HFFc6 (cell line): ENCODE measurements at places on chromosomes 13 and 19. TPM values are rescaled to one million over a fixed set of nuclear protein-coding genes. Genes with fewer than 3 reads are reported as not detected.

DNA sequence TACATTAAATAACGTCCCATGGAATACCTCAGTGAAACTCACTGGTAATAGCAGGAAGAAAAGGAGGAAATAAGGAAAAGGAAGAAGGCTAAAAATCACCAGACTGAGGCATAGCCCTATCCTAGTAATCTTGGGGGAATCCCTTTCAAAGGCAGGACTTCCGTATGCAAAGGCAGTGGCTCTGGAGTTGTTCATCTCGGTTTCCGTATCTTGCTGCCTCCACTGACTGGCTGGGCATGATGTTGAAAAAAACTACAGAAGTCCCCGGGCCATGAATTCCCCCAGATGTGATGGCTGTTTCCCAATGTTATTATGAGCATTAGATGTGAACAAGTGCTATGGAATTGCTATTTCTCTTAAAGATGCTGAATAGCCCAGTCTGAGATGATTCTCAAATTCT lies 5.5 kb downstream of the FPR2 start:
- H3K4me1 ChIP-seq, result no peaks in the 10 kb centered on the region; the same call in 1 of the 2 replicates
- no peak overlapping the region for H3K4me3 ChIP-seq
- no peaks in the 10 kb centered on the region for H3K36me3 ChIP-seq
- H3K27me3 ChIP-seq, result peaks cover 31% of the 10 kb centered on the region

TTYH1 gene
- 0.26 TPM in 1 of 2 replicates, not detected in the other for total RNA-seq

DNA sequence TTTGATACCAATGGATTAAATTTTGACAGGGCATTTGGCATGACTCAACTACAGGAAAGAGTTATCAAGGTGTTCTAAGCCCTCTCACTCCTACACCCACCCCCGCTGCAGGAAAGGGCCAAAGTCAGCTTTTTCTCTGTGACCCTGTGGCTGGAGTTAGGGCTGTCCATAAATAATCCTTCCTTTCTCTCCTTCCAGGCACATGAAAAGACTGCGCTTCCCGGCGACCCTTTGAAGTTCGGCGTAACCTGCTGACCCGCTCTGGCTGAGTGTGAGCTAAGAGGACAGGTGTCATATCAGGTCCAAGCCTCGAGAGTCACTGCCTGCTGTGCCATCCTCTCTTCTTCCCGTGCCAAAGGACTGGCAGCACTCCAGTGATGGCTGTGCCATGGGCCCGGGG lies 25.6 kb downstream of the ZNF114 start:
- DNase-seq, result no peak
- peaks cover 17% of the 10 kb centered on the region for H3K4me1 ChIP-seq
- H3K4me3 ChIP-seq, result no peak overlapping the region
- no peak overlapping the region for H3K27ac ChIP-seq
- H3K36me3 ChIP-seq, result no peaks in the 10 kb centered on the region
- peaks cover 10% of the 10 kb centered on the region for H3K27me3 ChIP-seq

CYP4F3 gene
- not detected in 3 replicates for total RNA-seq

MTUS2 gene
- 0.15 TPM in 1 of 3 replicates, not detected in the others for total RNA-seq

DNA sequence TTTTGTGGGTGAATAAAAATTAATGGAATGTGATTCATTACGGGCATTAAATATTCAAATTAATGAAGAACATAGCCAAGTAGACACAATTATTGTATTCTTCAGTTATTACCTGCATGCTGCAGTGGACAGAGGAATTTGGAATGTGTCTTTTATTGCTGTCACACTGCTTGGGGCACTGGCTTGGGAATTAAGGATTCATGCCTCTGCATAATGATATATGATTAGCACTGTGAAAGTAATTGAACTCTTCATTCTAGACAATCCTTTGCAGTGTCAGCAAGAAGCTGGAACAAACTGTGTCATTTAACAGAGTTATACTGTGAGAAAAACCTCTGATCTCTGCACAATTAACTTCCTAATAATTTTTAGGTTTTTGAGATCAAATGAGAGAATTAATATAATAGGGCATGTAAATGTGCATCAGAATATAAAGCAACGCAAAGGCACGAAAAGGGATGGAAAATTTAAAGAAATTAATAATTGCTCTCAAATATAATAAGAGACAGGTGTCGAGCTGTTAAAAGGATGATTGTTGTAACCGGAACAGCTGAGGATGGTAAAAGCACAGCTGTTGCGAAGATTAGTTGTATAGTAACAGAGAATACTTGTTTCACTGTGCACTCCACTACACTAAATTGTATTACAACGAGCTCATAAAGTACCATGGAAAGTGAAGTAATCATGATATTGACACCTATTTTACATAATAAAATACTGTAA lies 235.1 kb upstream of the MIR17HG start:
- H3K27ac ChIP-seq, result no peak overlapping the region
- H3K36me3 ChIP-seq, result no peaks in the 10 kb centered on the region

- no peaks in the 10 kb centered on the region for H3K4me1 ChIP-seq
- H3K27me3 ChIP-seq, result no peaks in the 10 kb centered on the region
- no peak overlapping the region for H3K4me3 ChIP-seq
- no peaks in the 10 kb centered on the region for H3K36me3 ChIP-seq
Observed at GRCh38 chr13:91304741-91305140, 42.7 kb upstream of the MIR17HG start.

DNA sequence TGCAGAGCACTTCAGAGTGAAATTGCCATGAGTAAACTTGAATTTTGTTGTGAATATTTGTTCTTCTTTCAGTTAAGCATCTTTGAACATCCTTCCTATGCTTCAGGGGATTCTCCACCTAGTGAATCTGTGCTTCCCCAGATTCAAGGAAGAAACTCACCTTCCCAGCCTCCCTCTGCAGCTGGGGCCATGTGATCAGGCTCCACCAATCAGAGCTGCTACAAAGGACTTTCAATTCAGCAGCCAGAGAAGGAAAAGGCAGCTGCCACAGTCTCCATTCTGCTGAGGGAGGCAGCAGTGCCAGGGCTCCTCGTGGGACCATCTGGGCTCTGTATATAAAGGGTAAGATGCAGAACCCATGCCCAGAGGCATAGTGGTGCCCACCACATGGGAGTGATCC lies 89.7 kb upstream of the SIAH3 start:
- H3K27ac ChIP-seq, result no peak overlapping the region
- no peaks in the 10 kb centered on the region for H3K36me3 ChIP-seq
- no peak overlapping the region for H3K4me3 ChIP-seq
- no peak for DNase-seq

DNA sequence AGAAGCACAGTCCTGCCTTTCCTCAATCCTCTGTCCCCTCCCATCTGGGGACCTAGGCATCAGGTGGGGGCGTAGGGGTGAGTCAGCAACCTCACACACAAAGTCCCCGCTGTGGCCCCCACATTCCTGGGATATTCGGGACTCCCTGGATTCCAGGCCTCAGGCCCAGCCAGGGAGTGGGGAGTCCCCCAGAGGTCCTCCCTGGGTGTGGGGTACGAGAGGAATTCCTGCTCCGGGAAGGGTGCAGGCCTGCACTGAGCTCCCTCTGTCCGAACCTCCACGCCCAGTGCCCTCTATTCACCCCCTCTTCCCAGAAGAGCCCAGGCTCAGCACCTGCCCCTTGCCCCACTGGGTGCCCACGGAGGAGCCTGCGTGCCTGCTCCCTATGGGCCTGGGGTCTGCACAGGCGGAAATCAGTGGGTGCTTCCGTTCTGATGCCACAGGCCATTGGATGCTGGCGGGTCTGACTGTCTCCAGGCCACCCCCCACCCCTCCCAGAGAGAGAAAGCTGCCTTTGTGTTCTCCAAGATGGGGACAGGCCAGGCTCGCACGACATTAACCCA lies 3.4 kb downstream of the CADM4 start:
- H3K27me3 ChIP-seq, result peaks cover 34% of the 10 kb centered on the region
- no peaks in the 10 kb centered on the region for H3K36me3 ChIP-seq
- H3K4me3 ChIP-seq, result no peak overlapping the region

RAB3D gene
- 5.4 to 11.1 TPM (median 8.1 TPM) in 3 replicates for total RNA-seq

DNA sequence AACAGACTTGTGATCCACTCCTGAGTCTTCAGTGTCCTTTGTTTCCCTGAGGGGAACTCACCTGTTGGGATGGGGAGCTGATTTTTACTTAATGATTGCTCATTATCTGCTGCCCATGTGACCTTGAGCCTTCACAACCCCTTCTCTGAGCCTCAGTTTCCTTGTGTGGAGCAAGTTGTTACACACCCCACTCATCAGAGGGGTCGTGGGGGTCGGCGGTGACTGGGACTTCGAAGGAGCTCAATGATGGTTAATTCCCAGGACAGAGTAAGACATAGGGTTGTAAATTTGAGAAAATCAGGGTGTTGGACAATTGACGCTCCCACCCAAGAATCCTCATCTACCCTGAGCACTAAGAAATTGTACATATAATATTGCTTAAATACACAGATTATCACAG lies 13.5 kb downstream of the LILRA5 start:
- no peak overlapping the region for H3K4me3 ChIP-seq
- H3K27ac ChIP-seq, result no peak overlapping the region
- H3K27me3 ChIP-seq, result peaks cover 11% of the 10 kb centered on the region
- no peaks in the 10 kb centered on the region for H3K4me1 ChIP-seq
- DNase-seq, result no peak

DNA sequence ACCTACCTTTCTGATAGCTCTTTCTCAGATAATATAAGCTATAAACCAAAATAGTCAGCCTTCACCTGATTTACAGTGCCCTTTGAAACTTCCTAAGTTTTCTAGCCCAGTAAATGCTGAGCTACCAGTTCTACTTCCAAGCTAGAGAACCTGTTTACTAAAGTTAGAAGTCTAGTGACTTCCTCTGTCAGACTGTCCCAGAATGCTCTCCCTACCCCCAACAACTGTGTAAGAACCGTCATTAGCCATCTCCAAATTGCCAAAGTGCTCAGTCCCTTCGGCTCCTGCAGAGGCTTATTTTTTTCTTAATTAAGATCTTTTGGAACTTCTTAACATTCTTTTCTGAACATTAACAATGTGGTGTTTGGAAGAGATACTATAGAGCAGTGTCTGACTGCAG lies 3.2 kb upstream of the ABCC4 start:
- H3K4me3 ChIP-seq, result no peak overlapping the region
- DNase-seq, result no peak
- H3K27me3 ChIP-seq, result no peaks in the 10 kb centered on the region; the same call in 1 of the 2 replicates
- peaks cover 23% of the 10 kb centered on the region for H3K4me1 ChIP-seq

GRCh38 chr13:54198911-54199310 lies 1170.3 kb downstream of the OLFM4 start:
- peaks cover 2% of the 10 kb centered on the region; the same call in 1 of the 2 replicates for H3K27me3 ChIP-seq
- no peak for DNase-seq
- no peak overlapping the region for H3K4me3 ChIP-seq
- no peak overlapping the region for H3K27ac ChIP-seq
- H3K4me1 ChIP-seq, result no peaks in the 10 kb centered on the region

GRCh38 chr19:7554990-7555864 lies 19.7 kb downstream of the PNPLA6 start:
- no peaks in the 10 kb centered on the region for H3K4me1 ChIP-seq
- no peak overlapping the region for H3K27ac ChIP-seq
- peaks cover 41% of the 10 kb centered on the region for H3K36me3 ChIP-seq

DNA sequence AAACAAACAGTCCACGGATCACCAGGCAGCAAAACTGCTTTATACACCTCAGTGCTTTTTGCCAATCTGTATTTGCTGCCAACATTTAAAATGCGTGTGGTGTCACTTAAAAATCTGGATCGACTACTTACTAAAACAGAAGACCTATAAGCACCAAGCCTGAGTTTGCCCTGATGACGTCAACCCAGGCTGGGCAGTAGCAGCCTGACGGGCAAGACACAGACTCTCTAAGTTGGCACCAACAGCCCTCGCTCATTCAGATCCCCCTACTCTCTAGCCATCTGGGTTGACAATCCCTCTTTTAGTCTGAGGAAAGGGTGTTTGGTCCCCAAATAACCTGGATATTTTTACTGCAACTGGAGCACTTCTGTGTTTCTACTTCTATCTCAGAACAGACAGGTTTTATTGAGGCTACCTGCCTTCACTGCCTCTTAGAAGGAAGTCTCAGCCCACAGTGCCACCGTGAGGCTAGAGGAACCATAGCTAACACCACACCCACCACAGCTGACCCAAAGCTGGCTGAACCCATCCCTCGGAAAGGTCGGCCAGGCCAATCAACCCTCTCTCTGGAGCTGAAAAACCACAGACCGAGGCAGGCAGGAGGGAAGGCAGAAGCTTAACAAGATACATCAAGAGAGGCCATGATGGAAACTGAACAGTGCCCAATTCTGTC lies 6.9 kb downstream of the SUGP2 start:
- no peak for DNase-seq
- peaks cover 38% of the 10 kb centered on the region for H3K36me3 ChIP-seq
- H3K27me3 ChIP-seq, result peaks cover 1% of the 10 kb centered on the region; the same call in 1 of the 2 replicates
- H3K4me1 ChIP-seq, result peaks cover 27% of the 10 kb centered on the region

GRCh38 chr19:18685597-18686190 lies 2.2 kb downstream of the CRTC1 start:
- H3K27ac ChIP-seq, result no peak overlapping the region
- H3K4me1 ChIP-seq, result peaks cover 24% of the 10 kb centered on the region
- no peaks in the 10 kb centered on the region for H3K36me3 ChIP-seq
- no peak for DNase-seq
- peak overlapping the region; percentile 67; the same call in 1 of the 2 replicates for H3K4me3 ChIP-seq
- H3K27me3 ChIP-seq, result no peaks in the 10 kb centered on the region; the same call in 1 of the 2 replicates

- peak overlapping the region; percentile 99 for H3K4me3 ChIP-seq
- peaks cover 56% of the 10 kb centered on the region for H3K4me1 ChIP-seq
- DNase-seq, result no peak
- H3K27me3 ChIP-seq, result peaks cover 80% of the 10 kb centered on the region
- H3K36me3 ChIP-seq, result peaks cover 50% of the 10 kb centered on the region
Observed at GRCh38 chr19:13839938-13840304, 37.0 kb upstream of the NANOS3 start.

GRCh38 chr13:73275163-73275562 lies 216.4 kb downstream of the KLF5 start:
- H3K27ac ChIP-seq, result peak overlapping the region; percentile 96
- peaks cover 52% of the 10 kb centered on the region for H3K4me1 ChIP-seq
- peak overlapping the region; percentile 77; the same call in 1 of the 2 replicates for H3K4me3 ChIP-seq
- DNase-seq, result no peak

DNA sequence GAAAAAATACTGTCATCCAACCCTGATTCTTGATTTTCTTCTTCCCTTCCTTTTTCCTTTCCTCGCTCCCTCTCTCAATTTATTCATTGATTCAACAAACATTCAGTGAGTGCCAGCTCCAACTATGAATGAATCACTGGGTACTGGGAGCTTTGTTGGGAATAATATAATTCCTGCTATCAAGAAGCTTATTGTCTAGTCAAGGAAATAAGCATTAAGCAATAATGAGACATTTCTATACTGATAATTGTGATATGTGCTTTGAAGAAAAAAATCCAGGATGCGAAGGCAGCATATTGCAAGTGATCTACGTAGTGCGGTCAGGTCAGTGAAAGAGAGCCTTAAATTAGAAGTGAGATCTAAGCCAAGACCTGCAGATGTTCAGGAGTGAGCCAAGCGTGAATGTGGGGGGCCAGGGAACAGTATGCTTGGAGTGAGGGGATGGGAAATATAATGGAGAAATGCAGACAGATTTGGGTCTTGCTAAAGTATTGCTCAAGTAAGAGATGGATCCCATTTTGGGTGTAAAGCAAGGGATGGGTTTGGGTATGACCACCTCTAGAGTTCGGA lies 253.5 kb downstream of the LHFPL6 start:
- peaks cover under 1% of the 10 kb centered on the region; the same call in 1 of the 2 replicates for H3K36me3 ChIP-seq
- H3K27ac ChIP-seq, result no peak overlapping the region
- H3K4me3 ChIP-seq, result no peak overlapping the region
- peaks cover 21% of the 10 kb centered on the region for H3K4me1 ChIP-seq
- no peaks in the 10 kb centered on the region; the same call in 1 of the 2 replicates for H3K27me3 ChIP-seq
- DNase-seq, result no peak

TUBB4A gene
- not detected in 3 replicates for total RNA-seq

AZU1 gene
- total RNA-seq, result not detected in 3 replicates

WDR87 gene
- total RNA-seq, result not detected in 3 replicates

TNNT1 gene
- total RNA-seq, result 4.1 to 10.9 TPM (median 4.6 TPM) in 3 replicates
